EH (cell line): ENCODE measurements at places on chromosomes 2 and 18.
A peak's percentile ranks its signal among the peaks of the same experiment; 100 is the strongest.

DNA sequence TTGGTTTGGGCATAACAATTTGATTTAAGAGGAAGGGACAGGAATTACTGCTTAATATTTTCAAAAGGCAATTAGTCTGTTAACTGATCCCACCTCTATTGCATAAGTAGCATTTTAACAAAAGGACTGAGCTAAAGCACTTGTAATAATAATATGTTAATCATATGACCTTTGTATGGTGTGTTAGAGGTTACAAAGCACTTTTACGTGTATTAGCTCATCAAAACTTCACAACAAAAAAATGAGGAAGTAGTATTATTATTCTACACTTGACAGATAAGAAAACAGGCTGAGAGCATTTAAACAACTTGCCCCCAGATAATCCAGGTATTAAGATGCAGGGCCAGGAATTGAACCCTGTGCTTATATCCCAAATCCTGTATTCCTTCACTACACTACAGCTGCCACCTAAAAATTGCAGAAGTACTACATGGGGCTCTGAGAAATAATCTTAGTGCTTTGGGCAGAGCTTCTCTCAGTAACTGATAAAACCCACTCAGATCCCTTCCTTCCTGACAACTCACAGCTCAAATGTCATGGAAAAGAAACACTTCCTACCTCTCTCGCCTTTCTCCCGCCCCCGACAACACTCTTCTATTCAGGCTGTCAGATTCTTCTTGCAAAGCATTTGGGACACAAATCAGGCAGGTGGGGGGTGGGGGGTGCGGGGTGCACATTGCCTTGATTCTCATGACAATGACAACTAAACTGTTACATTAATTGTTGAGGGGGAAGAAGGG lies 20.7 kb upstream of the KCTD1 start:
- no peak for DNase-seq

DNA sequence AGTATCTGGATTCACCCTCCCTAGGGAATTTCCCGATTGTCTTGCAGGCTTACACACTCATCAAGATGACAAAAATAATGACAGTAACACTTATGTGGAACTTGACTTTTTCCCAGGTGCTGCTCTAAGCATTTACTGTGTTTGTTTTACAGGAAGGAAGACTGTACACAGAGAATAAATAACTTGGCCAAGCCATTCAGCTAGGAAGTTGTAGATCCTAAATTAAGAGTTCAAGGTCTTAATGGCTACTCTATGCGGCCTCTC lies 549 bp upstream of the DPP4 start:
- DNase-seq = no peak

DNA sequence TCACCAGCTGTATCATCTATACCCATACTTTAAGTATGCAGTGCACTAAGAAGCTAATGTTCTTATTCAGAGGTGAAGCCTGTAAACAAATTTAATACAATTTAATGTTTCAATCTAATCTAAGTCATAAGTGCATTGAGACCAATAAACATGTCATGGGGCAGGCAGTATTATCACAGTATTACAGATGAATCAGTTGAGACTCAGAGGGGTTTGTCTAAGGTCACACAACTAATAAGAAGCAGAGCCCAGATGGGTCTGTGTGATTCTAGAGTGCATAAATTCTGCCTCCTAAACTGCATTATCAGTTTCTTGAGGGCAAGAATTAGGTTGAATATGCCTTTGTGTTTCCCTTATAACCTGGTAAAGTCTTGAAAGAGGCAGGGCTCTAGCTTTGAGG lies 140.9 kb upstream of the RNF152 start:
- no peak for DNase-seq

- no peak for DNase-seq
These were observed 92.0 kb downstream of the ARMC9 start for GRCh38 chr2:231290321-231291015.

DNA sequence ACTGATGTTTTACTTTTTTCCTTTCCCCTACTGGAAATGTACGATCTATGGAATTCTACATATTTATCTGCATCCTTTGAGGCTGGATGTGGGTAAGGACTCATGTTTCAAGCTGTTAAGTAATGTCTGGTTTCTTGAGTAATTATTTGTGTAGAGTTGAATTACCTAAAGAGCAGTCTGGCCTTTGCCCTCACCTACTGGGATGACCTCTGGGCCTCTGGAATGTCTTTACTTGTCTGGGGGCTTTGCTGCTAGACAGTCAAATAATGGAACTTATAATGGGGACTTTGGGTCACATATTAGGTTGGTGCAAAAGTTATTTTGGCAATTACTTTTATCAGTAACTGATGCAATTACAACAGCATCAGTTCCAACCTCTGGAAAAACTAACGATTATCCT lies 244.7 kb downstream of the CCDC178 start:
- no peak for DNase-seq

DNA sequence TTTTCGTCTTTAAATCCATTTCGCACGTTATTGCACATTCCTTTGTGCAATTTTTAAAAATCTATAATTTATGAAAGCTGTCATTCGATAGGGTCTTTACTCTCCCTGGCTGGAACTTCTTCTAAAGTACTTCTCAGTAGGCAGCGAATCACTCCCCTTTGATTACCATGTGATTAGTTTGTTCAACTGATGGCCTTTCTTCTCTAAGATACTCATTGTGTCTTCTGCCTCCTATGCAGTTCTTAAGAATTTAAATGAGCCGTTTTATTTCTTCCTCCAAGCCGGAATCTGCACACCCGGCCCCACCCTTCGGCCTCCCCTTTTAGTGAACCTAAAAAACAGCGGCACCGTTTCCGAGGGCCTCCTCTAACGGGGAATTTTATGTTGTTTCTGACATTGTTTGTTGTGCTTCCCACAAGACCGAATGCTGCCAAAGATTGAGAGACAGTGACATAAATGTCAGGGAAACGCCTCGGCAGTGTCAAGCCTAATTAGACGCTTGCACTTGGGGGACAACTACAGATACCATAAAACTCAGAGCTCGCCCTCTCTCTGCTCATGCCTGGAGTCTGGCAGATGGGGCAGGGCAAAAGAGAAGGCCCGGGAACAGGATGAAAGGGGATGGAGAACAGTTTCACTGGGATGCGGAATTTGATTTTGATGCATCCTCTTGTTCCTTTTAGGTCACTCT lies 255.3 kb downstream of the BCL11A start:
- DNase-seq = no peak

- DNase-seq = no peak
These were observed 385.4 kb downstream of the SOX11 start for GRCh38 chr2:6077585-6077984.

DNA sequence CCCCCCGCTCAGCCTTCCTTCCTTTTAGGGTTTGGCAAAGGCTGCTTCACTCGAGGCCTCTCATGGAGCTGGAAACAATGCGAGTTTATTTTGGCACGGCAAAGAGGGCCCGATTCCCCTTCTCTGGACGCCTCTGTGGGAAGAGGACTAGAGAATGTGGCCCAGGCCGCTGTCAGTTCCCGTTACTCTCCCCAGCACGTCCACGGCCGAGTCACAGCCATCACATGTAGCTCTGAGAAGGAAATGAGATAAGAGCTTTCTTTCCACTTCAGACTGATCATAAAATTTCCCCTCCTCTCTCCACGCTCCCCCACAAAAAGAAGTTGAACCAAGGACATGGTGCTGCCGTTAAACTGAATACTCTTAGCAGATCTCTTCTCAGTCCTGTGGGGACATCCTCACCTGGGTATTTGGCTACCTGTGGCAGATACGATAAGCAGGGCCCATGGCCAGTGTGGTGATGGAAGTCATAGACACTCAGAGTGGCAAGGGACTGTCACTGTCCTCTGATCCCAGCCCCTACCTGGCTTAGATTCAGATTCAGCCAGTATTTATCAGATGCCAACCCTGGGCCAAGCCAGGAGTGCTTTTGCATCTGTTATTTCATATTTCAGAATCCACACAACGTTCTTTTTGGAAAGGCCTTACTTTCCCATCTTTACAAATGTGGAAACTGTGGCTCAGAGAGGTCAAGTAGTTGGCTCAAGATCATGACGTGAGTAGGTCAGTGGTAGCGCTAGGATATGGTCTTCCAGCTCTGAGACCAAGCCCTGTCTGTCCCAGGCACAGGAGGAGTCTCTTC lies 101.2 kb downstream of the MCFD2 start:
- peak; percentile 95 for DNase-seq

- DNase-seq = no peak
These were observed 512.1 kb upstream of the LRATD1 start for GRCh38 chr2:14120376-14120775.

DNA sequence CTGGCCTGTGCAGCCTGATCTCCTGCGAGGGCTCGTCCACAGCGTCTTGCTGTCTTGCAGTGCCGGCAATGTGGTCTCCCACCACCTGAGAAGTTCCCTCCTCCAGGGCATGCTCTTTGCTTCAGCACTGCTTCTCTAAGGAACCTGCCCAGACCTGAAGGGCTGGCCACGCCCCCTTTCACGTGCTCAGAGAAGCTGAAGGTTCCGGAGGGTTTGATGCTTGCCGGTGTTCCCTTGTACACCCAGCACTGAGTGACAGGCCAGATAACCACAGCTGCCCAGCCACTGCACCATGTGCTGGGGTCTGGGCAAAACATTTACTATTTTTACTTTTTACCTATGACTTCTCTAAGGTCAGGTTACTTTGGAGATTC lies 1.7 kb upstream of the POLR2D start:
- no peak for DNase-seq

- DNase-seq = no peak
These were observed 26.3 kb downstream of the FOSL2 start for GRCh38 chr2:28419003-28419402.

GRCh38 chr2:85852937-85853498 lies 35.8 kb downstream of the ST3GAL5 start:
- DNase-seq = peak; percentile 78
